ENCODE measurements at places on chromosomes 12 and 14.

- no peak for DNase-seq
These were observed 334.2 kb downstream of the BMP4 start for GRCh38 chr14:53622447-53622846.

DNA sequence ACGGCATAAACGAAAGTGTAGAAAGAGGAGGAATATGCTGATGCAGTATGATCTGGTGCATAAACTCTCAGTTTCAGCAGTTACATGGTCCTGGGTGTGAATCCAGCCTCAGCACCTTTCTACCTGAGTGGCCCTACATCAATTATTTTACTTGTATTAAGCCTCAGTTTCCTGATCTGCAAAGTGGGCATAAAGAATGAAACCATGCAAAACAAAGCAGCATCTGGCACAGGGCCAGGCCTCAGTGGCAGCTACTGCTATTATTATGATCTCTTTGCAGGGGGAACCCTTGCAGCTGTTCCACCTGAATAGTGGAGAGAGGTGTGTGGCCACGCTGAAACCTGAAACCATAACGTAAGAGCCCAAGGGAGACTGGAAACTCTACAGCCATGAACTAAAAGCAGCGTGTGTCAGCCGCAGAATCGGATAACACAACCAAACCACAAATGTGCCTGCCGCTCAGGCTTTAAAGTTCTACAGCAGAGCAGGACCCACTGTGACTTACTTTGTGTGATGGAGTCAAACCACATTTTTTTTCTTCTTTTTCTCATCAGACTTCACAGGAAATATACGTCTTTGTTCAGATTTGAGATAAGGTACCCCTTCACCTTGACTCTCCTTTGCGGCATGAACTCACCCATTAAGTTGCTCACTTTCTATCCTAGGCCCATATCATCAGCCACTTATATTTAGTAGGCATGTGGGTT is 29.2 kb upstream of the FOS start:
- DNase-seq: no peak

- DNase-seq: no peak
These were observed 32.2 kb downstream of the RAB21 start for GRCh38 chr12:71786829-71787228.

DNA sequence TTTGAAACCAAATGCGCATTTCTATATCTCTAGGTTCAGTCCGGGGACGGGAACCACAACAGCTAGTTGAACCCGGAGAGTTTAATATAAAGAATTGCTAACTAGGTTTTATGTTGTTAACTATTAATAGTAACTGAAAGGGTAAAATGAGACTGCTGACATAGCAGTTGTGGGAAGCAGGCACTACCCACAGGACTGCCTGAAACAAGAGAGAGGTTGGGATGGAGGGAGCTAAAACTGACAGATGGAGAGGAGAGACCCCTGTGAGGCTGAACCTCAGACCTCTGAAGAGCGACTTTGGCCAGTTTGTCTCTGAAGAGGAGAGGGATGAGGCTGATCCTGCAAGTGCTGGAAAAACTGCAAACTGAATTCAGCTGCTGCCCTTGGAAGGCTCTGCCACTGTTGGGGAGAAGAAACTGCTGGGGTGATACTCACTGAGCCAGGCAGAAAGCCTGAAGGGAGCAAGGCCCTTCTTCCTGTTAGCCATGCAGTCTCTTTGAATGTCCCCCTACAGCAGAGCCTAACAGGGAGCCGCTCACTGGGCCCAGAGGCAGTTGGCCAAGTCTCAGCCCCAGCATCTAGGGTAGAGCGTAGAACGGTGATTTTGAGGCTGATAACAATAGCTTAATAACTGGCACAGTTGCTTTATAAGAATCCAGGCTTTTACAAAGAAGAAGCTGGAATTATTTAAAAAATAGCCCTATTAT is 172.2 kb downstream of the NPAS3 start:
- no peak for DNase-seq

DNA sequence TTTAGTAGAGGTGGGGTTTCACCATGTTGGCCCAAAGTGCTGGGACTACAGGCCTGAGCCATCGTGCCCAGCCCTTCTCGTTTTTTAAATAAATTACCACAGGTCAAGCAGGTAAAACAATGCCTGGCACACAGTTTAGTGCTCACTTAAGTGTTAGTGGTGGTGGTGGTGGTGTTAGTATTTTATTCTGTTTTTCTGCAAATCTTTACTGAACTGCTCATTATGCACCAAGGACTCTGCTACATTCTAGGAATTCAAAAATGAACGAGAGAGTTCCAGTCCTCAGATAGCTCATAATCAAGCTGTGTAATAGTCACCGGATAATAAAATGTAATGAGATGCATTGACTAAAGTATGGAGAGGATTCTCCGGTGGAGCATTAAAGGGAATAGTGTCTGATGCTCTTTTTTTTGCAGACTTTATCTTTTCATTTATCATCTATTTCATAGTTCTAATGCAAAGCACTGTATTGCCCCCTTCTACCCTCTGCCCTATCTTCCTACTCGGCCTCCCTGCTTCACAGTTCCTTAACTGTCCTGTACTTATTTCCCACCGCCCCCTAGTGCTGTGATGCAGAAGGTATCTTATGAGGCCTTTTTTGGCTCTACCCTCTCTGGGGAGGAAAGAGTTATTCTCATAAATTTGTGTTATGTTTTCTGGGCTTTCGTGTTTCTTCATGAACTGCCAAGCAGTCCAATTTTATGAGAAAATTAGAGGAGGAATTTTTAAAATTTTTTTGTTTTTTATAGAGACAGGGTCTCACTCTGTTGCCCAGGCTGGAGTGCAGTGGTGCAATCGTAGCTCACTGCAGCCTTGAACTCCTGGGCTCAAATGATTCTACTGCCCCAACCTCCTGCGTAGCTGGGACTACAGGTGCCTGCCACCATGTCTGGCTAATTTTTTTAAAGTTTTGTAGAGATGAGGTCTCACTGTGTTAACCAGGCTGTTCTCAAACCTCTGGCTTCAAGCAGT is 1.0 kb downstream of the ITFG2 start:
- DNase-seq: peak; percentile 55

DNA sequence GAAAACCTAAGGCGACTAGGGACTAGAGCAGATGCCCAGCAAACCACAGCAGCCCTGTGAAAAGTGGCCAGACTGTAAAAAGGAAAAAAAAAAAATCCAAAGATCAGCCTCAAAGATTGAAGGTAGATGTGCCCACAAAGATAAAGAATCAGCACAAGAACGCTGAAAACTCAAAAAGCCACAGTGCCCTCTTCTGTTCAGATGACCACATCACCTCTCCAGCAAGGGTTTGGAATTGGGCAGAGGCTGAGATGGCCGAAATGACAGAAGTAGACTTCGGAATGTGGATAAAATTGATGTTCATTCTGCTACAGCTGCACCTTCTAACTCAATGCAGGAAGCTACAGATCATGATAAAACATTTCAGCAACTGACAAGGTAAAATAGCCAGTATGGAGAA is 154.4 kb downstream of the GPHN start:
- DNase-seq: no peak

- no peak for DNase-seq
These were observed 8.7 kb downstream of the TM7SF3 start for GRCh38 chr12:27005495-27005894.

GRCh38 chr14:31965735-31966598 is 111.1 kb upstream of the ARHGAP5 start:
- no peak for DNase-seq
